ENCODE measurements at places on chromosomes 13 and 19. TPM values are rescaled to one million over a fixed set of nuclear protein-coding genes. Genes with fewer than 3 reads are reported as not detected.

DNA sequence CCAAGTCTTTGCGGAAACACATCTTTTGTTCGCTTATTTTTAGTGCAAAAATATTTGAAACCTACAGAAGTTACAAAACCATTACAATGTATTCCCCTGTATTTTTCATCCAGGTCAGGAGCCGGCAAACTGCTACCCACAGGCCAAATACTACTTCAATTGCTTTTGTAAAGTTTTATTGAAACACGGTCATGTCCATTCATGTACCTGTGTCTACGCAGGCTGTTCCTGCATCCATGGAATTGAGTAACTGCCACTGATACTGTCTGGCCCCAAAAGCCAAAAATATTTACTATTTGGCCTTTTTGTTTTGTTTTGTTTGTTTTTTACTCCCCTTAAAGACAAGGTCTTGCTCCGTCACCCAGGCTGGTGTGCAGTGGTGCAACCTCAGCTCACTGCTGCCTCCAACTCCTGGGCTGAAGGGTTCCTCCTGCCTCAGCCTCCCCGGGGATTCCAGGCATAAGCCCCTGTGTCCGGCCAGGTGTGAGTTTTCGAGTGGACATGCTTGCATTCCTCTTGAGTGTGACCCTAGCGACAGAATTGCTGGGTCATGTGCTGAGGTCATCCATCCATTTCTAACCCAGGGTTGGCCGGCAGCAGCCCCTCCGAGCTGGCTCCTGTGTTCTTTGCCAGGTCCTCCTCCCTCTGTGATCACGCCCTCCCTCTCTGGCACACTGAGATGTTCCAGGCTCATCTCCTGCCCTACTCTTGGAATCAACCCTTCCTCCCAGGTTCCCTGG lies 10.9 kb upstream of the S1PR4 start:
- no peaks in the 10 kb centered on the region for H3K4me1 ChIP-seq
- no peak for DNase-seq
- no peaks in the 10 kb centered on the region for H3K36me3 ChIP-seq
- H3K4me3 ChIP-seq = no peak overlapping the region
- no peaks in the 10 kb centered on the region for H3K27me3 ChIP-seq

- DNase-seq = no peak
- no peaks in the 10 kb centered on the region for H3K4me1 ChIP-seq
- H3K27ac ChIP-seq = no peak overlapping the region
- no peaks in the 10 kb centered on the region for H3K27me3 ChIP-seq
- H3K4me3 ChIP-seq = no peak overlapping the region
Observed at GRCh38 chr19:13965926-13966683, 13.8 kb downstream of the DCAF15 start.

- DNase-seq = no peak
- H3K27me3 ChIP-seq = no peaks in the 10 kb centered on the region
- H3K27ac ChIP-seq = no peak overlapping the region
- H3K36me3 ChIP-seq = peaks cover 7% of the 10 kb centered on the region
Observed at GRCh38 chr19:10553087-10553667, 9.5 kb downstream of the ATG4D start.

- DNase-seq = no peak
- H3K27me3 ChIP-seq = peaks cover 11% of the 10 kb centered on the region
- H3K4me1 ChIP-seq = no peaks in the 10 kb centered on the region
- H3K4me3 ChIP-seq = no peak overlapping the region
- no peaks in the 10 kb centered on the region for H3K36me3 ChIP-seq
Observed at GRCh38 chr13:113918580-113918979, 54.7 kb upstream of the GAS6 start.

- peaks cover 10% of the 10 kb centered on the region for H3K27me3 ChIP-seq
- no peak overlapping the region for H3K4me3 ChIP-seq
- H3K4me1 ChIP-seq = no peaks in the 10 kb centered on the region
- DNase-seq = peak; percentile 38
Observed at GRCh38 chr13:52001120-52001731, 10.0 kb downstream of the ATP7B start.

DNA sequence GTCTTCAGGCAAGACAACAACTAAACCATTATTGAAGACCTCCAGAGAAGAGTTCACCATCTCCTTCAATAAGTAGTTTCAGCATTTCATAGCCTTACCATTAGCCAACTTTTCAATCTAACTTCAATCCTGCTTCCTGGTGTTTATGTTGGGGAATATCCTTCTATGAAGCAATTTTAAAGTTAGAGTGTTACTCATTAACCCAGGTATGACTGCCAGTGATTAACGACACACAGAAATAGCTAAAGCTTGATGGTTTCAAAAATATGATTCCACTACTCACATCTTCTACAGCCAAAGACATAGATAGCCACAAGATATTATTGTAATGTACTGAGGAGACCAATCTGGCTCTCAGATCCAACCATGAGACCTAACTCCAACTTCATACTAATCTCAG lies 403.2 kb downstream of the EFNB2 start:
- H3K4me1 ChIP-seq = peaks cover 14% of the 10 kb centered on the region
- H3K36me3 ChIP-seq = no peaks in the 10 kb centered on the region
- no peak for DNase-seq
- H3K27ac ChIP-seq = no peak overlapping the region

DNA sequence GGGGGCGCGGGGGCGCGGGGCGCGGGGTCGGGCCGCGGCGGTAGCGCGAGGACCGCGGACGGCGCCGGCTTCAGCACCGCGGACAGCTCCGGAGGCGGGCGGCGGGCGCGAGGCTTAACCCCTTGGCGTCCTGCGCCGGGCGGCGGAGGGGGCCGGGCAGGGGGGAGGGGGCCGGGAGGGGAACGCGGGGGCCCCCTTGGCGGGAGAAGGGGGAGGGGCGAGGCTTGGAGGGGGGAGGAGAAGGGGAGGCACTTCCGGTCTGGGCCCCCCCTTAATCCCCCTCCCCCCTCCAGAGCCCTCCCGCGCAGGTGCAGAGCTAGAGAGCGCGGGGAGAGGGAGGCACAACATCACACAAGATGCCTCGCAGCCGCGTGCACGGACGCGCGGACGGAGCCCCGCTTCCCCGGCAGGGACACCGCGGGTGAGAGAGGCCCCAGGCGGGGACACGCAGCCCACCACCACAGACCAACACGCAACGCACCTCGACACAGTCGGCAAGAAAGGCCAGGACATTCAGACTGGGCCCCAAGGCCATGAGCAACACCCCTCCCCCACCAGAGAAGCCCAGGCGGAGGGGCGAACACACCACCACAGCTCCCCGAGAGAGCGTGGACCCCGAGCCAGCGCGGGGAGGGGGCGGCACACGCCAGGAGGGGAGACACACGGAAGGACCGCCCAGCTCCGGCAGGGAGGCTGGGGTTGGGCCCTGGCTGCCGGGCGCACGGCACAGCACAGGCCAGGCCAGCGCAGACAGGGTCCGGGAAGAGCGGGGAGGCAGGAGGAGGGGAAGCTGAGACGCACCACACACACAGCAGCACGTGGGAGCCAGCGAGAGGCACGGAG lies 24.1 kb downstream of the SHANK1 start:
- no peak overlapping the region for H3K4me3 ChIP-seq
- H3K27me3 ChIP-seq = peaks cover 12% of the 10 kb centered on the region
- no peak for DNase-seq
- no peak overlapping the region for H3K27ac ChIP-seq

DNA sequence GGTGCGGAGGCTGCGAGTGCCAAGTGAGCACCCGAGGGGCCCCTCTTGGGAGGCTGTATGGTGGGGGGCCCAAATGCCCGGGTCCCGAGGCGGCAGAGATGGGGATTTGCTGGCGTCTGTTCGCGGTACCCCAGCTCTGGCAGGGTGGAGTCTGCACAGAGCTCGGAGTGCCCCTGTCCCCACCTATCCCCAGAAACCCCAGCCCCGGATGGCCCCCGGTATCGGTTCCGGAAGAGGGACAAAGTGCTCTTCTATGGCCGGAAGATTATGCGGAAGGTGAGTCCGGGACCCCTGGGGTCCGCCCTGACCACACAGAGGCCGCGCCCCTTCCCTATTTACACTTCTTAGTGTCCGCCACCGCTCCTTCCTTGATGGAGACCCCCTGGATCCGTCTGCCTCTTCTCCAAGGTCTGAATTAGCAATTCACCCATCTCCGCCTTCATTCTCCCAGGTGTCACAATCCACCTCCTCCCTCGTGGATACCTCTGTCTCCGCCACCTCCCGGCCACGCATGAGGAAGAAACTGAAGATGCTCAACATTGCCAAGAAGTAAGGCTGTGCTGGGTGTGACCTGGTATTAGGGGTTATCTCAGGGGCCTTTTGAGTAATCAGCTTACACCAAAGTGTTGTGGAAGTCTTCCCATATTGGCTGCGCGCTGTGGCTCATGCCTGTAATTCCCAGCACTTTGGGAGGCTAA lies 630 bp downstream of the PNPLA6 start:
- peaks cover 2% of the 10 kb centered on the region for H3K36me3 ChIP-seq
- no peak for DNase-seq
- H3K4me3 ChIP-seq = peak overlapping the region; percentile 97

DNA sequence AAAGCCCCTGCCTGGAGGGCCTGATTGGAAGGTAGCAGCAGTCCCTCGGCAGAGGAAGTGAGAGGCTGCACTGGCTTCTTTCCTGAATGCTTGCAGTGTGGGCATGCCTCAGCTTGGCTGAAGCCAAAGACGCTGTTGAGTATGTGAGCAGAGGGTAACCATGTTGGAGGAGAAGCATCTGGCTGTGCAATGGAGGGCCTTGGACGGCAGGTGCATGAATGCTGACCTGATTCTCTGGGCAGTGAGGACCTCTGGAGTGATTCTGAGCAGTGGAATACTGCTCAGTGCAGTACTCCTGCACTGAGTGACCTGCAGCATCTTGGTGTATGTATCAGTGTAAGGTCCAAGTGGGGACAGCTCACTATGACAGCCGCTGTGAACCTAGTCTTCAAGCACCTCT lies 46.9 kb downstream of the SOX1 start:
- no peaks in the 10 kb centered on the region for H3K4me1 ChIP-seq
- H3K36me3 ChIP-seq = no peaks in the 10 kb centered on the region
- DNase-seq = no peak
- H3K4me3 ChIP-seq = no peak overlapping the region
- H3K27me3 ChIP-seq = no peaks in the 10 kb centered on the region
- H3K27ac ChIP-seq = no peak overlapping the region

DNA sequence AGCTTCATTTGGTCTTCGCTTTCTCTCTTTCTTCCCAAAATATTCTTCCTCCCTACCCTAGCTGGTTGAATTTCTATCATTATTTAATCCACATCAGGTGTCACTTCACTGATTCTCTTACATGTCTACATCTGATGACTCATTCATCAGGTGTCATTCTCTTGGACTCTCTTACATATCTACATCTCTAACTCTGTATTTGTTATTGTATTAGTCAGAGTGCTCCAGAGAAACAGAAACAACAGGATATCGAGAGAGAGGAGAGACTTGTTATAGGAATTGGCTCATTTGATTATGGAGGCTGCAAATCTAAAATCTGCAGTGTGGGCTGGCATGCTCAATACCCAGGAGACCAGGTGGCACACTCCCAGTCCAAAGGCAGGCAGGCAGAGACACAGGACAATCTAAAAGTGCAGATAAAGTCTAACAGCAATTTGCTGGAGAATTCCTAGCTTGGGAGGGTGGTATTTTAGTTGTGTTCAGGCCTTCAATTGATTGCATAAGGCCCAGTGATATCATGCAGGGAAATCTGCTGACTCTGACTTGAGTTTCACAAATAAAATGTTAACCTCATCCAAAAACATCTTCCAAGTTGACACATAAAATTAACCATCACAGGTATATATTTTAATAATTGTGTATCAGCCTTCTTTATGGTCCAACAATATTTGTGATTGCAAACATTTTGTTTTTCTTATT lies 541.4 kb upstream of the SLITRK5 start:
- no peak for DNase-seq
- H3K27ac ChIP-seq = no peak overlapping the region
- no peaks in the 10 kb centered on the region for H3K4me1 ChIP-seq
- H3K36me3 ChIP-seq = no peaks in the 10 kb centered on the region
- no peaks in the 10 kb centered on the region for H3K27me3 ChIP-seq

GRCh38 chr13:44976949-44977583 lies 12.2 kb downstream of the NUFIP1 start:
- H3K27me3 ChIP-seq = no peaks in the 10 kb centered on the region
- no peaks in the 10 kb centered on the region for H3K36me3 ChIP-seq
- H3K4me1 ChIP-seq = peaks cover 20% of the 10 kb centered on the region
- no peak overlapping the region for H3K4me3 ChIP-seq

DNA sequence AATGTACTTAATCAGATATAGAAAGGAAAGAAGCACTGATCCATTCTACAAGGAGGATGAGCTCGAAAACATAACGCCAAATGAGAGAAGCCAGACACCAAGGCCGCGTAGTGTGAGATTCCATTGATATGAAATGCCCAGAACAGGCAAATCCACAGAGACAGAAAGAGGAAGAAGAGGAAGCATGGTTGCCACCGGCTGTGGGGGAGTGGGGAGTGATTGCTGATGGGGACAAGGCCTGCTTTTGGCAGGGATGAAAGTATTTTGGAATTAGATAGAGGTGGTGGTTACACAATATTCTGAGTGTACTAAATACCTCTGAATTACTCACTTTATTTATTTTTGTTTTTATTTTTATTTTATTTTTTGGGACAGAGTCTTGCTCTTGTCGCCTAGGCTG lies 50.2 kb upstream of the KLF2 start:
- H3K27ac ChIP-seq = no peak overlapping the region
- H3K27me3 ChIP-seq = no peaks in the 10 kb centered on the region
- no peak for DNase-seq
- peaks cover 5% of the 10 kb centered on the region for H3K4me1 ChIP-seq
- no peaks in the 10 kb centered on the region for H3K36me3 ChIP-seq
- H3K4me3 ChIP-seq = no peak overlapping the region

- DNase-seq = peak; percentile 97
- peaks cover 49% of the 10 kb centered on the region for H3K4me1 ChIP-seq
- peak overlapping the region; percentile 99 for H3K27ac ChIP-seq
- no peak overlapping the region for H3K4me3 ChIP-seq
Observed at GRCh38 chr13:114119196-114119595, 13.2 kb downstream of the RASA3 start.

DNA sequence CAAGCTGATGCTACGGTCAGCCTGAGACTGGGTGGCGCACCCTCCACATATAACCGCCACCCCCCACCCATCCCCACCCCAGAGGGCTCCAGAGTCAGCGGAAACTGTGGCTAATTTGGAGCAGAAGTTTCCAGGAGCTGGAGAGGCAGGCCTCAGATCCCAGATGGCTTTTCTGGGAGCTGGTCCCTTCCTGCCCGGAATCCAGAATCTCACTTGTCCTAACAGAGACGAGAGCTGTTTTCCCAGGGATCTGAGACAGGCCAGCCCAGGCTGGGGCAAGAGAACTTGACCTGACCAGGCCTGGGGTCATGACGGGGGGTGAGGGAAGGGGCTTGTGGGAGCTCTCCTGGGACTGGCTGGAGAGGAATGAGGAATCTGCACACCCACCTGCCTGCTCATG lies 6.5 kb downstream of the EPHX3 start:
- H3K36me3 ChIP-seq = no peaks in the 10 kb centered on the region
- no peak overlapping the region for H3K4me3 ChIP-seq
- DNase-seq = no peak
- no peak overlapping the region for H3K27ac ChIP-seq
- peaks cover 9% of the 10 kb centered on the region for H3K4me1 ChIP-seq
- H3K27me3 ChIP-seq = no peaks in the 10 kb centered on the region

SKA3 gene
- 7.6 TPM for polyA plus RNA-seq

KLK14 gene
- polyA plus RNA-seq = 0.12 TPM

C5AR2 gene
- polyA plus RNA-seq = not detected

ZNF571 gene
- polyA plus RNA-seq = 0.78 TPM

KMT5C gene
- 7.2 TPM for polyA plus RNA-seq

Measured in endothelial cell of umbilical vein (primary cell).